Epithelial cell of prostate (primary cell): ENCODE measurements at places on chromosomes 13 and 19.

DNA sequence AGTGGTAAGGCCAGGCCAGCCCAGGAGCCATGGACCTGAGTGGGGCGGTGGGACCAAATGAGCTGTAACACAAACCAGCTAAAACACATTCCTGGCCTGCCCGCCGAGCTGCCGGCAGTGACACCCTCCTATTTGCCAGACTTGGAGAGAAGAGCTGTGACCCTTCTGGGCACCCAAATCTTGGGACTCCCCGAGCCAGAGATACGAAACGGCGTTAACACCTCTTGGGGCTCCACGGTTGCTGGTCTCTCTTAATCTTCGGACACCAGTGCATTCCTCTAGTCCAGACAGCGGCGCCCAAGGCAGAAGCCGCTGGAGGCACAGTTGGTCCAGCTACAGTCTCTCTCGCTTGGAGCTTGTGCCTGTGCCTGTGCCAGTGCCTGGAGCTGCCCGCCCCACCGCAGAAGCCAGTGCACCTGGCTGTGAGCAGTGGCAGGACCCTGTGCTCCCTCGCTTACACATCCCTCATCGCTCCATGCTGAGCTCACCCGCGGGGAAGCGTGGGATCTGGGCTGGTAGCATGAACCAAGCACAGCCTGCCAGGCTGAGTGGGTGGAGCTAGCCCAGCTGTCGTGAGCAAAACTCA is 147.2 kb upstream of the KLHL1 start:
- DNase-seq = no peak

DNA sequence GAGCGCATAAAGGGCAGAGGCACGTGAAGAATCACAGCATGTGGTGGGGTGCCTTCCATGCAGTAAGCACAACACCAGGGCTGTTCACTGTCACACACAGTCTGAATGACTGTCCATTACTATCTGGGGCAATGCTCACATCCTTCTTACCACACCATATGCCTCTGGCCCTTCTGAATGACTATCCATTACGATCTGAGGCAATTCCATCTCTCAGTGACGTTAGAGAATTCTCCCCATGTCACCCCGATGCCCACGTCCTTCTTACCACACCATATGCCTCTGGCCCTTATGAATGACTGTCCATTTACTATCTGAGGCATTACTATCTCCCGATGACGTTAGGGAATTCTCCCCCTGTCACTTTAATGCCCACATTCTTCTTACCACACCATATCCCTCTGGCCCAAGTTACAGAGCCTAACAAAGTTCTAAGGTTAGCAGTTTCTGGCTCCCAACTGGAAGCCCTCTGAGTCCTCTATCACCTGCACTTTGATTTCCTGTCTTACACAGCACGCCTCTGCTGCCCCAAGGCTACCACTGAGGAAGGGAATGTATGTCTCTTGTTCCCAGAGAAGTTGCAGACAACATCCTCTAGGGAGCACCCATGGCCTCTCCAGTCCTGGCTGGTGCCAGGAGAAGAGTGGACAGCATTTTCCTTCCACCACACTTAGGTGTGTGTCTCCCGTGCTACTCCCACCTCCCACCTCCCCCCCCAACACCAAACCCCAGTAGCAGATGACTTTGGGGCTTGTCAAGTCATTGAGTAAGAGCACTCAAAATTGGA is 154.8 kb downstream of the COG6 start:
- DNase-seq = no peak

GRCh38 chr13:113454936-113455335 is 1.6 kb upstream of the ADPRHL1 start:
- DNase-seq = no peak

- DNase-seq = no peak
Measured at GRCh38 chr19:10372690-10373089, 7.7 kb downstream of the TYK2 start.

- DNase-seq = peak; percentile 96
Measured at GRCh38 chr13:89726690-89727435, 1620.6 kb upstream of the MIR17HG start.

DNA sequence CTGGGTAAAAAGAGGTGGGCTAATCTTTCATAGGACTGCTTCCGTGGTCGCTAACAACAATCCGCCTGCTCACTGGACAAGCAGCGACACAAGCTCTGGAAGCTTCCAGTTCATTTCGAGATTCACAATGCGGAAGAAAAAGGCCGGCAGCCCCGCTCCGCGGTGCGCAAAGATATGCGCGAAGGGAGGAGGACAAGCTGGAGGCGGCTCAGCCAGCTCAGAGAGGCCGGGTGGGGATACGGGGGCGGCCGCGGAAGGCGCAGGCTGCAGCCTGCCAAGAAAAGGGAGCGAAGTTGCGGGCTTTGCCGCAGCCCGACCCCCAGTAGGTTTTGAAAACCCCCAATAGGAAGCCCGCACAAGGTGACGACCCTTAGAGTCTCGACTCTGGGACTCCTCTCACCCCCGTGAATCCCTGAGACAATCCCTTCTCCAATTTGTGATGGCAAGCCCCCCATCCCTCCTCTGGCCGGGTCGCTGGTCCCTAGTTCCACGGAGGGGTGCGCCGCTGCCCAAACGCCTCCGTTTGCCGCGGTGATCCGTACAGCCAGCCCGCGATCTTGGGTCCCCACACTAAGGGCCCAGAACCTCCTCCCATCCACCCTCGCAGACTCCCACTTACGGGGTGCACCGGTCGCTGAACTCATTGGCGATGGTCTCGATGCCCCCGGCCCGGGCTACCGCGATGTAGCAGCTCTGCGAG is 697 bp downstream of the HSPH1 start:
- DNase-seq = no peak

DNA sequence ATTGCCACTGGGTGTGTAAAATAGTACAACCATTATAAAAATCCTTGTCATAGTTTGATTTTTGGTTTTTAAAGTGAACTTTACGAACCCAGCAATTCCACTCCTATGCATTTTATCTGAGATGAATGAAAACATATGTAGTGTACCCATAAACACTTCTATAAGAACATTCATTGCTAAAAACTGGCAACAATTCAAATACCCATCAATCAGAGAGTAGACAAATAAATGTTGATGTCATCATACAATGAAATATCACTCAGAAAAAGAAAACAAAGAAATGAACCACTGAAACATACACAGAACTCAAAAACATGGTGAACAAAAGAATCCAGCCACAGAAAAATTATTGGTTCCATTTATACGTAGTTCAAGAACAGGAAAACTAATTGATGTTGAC is 202.3 kb downstream of the ABCC4 start:
- DNase-seq = no peak

DNA sequence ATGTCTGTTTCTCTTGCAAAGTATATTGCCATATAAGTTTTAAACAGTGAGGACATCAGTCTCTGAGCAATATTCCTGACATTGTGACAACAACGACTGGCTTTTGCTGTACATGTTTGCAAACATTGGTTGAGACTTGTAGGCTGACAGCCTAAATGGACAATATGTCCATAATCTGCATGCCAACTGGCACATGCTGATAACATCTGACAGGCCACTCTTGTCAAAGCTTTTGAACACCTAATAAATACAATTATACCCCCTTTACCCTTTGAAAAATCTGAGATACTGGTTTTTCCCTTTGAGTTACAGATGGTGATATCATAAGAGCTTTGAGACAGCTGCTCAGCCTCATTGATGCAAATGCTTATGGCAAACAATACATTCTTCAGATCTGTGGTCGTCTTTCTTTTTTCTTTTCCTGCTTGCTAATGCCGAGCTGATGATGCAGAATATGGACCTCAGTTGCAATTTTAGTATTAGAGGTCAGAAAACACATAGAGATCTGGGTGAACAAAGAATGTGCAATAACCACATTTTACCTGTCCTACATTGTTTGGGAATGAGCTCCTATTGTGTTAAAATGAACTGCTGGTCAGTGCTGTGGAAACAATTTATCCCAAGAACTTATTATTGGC is 114.9 kb downstream of the RFC3 start:
- no peak for DNase-seq

DNA sequence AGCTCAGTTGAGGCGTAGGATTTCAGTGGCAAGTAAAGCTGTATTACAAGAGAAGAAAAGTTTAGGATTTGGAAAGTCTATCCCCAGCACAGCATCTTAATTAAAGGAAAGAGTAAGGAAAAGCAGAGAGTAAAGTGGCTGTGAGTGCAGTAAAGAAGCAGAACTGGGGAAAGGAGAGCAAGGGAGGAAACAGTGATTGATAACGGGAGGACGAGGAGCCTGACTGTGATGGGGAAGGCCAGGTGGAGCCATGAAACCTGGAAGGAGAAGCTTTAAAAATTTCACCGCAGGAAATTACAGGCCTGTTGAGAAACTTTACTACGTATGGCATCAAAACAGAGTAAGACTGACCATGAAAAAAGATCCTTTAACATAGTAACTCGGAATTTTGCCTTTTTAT is 175.6 kb downstream of the SHISA2 start:
- DNase-seq = no peak

GRCh38 chr13:75847588-75847987 is 211.5 kb downstream of the LMO7 start:
- no peak for DNase-seq

- DNase-seq = no peak
Measured at GRCh38 chr13:111790621-111791020, 276.3 kb upstream of the SOX1 start.

DNA sequence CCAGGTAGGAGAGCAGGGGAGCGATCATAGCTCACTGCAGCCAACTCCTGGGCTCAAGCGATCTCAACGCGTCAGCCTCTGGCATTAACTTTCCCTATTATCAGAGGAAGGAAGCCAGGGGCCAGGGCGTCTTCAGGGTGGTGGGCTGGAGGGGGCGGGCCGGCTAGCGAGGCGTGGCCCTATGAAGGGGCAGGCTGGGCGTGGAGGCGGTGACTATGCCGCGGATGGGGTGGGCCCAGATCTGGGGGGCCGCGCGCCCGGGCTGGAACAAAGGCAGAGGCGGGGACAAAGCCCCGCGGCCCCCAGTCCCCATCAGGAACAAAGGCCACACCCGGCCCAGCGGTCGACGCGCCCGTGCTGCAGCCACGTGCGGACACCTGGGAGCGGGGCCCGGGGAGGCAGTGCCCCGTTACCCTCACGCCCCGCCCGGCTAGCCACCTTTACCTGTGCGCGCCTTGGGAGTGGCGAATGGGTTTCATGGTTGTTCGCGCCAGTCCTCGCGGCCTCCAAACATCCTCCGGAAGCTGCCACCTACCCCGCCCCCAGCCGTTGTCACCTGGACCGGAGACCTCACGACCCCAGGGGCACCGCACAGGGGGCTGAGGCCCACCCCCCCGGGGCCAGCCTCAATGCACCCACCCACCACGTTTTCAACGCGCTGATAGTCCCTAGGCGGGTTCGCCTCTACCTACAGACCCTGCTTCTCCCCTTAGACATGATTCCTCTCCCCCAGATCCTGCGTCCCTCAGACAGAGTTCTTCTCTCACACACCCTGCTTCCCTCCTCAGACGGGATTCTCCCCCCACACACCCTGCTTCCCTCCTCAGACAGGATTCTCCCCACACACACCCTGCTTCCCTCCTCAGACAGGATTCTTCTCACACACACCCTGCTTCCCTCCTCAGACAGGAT is 5.4 kb upstream of the TRIM28 start:
- DNase-seq = no peak

- DNase-seq = no peak
Measured at GRCh38 chr19:15418231-15418578, 583 bp downstream of the AKAP8L start.
